ENCODE measurements at places on chromosomes 6 and 20.
A peak's percentile ranks its signal among the peaks of the same experiment; 100 is the strongest.

DNA sequence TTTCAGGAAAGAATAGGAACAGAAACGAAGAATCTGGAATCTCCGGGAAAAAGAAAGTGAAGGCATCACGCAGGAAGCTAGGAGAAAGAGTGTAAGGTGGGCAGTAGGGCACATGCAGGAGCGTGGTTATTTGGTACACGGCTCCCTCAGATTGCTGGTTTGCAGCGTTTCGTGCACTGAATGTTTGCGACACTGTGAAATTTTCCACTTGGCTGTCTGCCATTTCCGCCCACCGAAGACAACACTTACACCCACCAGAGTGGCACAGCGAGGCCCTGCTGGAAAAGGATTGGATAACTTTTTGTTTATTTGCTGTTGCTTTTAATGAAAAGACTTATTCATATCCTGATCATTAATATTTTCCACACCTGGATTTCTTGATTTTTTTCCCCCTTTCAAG is 248.3 kb downstream of the GMPR start:
- peak; percentile 44 for DNase-seq

GRCh38 chr6:68754681-68755213 is 119.7 kb downstream of the ADGRB3 start:
- no peak for DNase-seq

GRCh38 chr6:170203212-170203611 is 87.7 kb downstream of the DLL1 start:
- no peak for DNase-seq

DNA sequence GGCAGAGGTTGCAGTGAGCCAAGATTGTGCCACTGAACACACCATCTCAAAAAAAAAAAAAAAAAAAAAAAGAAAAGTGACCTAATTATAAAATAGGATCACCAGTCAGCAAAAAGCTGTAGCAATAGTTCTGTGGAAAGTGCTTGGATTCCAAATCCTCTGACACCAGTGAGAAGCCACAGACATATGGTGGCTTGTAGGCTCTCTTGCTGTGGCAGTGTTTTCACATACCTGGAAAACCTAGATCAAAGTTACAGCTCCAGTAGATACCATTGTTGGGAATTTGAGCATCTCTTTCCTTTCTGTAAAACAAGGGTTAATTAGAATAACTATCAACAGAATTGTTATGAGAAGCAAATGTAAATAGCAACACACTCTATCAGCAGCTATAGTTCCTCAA is 4.1 kb downstream of the CCDC170 start:
- no peak for DNase-seq

GRCh38 chr20:39117491-39117890 is 155.3 kb downstream of the DHX35 start:
- DNase-seq, result no peak

DNA sequence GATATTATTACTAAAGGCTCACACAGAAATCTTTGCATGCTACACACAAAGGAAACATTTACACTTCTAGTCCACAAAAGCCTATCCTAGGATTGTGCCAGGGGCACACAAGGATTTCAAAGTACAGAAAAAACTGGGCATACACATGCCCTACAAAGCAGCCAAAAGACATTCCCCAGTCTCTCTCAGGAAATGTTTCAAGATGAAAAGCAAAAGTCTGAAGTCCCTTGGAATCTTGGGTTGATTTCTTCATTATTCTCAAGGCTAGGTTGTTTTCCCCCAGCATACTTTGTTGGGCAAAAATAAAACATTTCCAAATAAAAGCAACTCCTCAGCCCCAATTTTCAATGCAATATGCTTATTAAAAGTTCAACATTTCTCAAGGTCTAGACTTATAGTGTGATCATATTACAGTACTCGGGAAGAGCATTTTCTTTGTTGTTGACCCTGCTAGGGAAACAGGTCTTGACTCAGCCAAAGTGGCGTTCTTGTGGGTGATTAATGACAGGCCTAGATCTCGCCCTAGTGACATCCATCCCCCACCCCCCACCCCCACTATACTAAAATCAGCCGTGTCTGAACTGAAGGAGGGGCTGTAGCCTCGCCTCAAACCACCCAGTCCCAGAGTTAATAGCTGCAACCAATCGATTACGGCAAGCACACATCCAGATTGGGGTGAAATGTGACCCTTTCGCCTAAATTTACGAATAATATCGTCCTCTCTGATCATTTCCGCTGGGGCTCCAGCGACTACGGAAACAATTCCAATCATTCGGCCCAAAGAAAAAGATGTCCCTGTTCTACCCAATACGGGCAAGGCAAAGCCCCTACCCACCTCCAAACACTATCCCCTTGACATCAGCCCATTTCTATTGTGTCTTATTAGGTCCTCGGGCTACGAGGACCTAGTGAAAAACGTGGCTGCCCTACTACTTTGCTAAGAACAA is 1.4 kb downstream of the AKIRIN2 start:
- no peak for DNase-seq

DNA sequence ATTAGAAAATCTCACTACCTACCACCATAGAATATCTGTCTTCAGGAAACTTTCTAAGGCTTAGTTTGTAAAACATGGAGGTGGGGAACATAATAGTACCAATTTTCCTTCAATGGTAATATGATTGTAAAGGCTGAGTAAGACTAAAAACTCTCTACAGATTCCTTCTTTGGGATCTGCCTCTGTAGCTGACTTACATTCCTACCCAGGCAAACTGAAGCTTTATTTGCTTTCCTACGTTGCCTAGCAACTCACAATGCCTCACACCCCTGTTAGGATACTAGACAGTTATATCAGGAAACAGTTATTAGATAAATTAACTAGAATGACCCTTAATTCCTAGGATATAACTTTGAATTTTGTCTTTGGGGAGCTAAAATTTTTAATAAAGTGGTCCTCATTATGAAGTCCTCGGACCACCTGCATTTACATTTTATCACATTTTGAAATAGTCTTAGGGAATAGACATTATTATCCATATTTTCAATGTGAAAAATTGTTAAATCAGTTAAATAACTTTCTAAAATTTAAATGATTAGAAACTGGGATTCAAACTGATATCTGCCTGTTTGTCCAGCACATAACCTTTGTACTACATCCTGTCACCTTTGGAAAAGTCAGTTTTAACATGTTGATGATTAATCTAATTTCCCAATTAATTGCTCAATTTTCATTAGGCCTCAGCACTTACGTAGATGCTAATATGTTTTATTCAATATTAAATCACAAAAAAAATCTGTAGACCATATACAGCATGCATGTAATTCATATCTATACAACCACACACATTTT is 591.4 kb downstream of the RNF144B start:
- DNase-seq, result no peak

- DNase-seq, result no peak
Measured at GRCh38 chr6:31132806-31133205, 6.1 kb downstream of the PSORS1C2 start.

DNA sequence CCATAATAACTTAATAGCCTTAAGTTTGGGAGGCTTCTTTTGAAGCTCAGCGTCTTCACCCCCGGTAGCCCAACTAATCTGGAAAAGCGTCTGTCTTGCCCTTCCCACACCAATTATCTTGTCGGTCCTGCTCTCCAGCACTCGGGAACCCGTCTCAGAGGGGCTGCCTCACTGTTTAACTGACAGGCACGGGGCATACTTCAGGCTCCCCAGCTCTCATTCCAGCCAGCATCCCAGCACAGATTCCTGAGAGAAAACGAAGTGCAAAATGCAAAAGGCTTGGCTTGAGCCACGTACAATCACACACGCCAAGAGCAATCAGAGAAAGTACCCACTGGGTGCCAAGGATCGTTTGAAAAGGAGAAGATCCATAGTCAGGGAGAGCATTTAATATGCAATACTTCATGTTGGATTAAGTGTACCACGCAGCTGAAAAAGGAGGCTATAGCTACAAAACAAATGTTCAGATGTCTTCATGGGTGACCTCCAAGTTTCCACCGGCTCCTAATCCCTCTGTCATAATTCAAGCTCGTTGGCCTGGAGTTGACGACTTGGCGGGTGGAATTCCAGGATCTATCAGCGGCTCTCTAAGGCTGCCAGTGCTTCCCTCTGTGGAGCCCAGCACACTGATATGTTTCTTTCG is 53.7 kb upstream of the STX16 start:
- DNase-seq, result no peak

DNA sequence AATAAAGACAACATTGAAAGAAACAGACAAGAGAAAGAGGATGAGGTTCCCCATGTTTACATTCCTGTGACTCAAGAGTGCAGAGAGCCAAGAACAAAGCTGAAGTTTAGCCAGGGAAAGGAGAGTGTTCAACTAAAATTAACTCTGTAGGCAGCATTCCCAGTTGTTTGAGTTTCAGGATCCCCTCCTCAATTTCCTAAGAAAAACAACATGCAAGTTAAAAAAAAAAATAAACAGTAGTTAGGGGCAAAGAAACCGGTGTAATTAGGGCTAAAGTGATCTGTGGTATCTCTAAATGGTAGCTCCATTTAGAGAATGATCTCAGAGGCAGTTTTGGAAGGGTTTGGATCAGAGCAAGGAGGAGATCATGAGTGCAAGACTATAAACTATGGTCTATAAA is 30.9 kb upstream of the RAB23 start:
- no peak for DNase-seq

DNA sequence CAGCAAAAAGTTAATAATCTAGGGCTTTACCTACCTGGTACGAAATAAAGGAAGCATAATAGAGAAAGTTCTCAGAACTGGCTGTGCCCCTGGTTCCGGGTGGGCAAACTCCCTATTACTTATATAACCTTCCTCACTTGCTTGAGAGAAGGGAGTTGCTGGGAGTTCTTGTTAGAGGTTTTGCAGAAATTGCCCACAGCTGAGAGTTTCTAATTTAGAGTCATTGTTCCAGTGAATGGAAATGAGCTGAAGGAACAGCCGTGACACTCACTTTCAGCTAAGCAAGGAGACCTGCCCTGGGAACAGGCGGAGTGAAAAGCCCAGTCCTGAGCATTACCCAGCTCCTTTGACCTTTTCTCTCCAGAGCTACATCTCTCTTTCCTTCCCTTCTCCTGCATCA is 594.6 kb upstream of the FLRT3 start:
- DNase-seq, result no peak

- no peak for DNase-seq
Measured at GRCh38 chr6:26155061-26155930, 68.1 kb downstream of the HFE start.

DNA sequence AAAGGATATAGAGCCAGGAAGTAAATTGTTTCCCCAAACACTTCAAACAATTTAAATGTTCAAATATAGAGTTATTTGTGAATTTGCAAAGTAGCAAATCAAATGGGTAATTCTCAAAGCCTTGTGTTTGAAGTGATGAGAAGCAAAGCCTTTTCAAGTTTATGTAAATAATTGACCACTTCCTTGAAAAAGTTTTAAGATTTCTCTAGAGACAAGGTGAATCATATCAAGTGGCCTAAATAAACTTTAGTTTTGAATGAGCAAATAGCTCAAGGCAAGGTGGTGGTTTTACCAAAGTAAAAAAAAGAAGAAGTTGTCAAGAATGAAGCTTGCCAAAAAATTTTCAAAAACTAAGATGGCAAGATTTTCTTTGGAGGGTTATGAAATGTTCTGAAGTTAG is 42.6 kb upstream of the IFNGR1 start:
- DNase-seq, result no peak

- DNase-seq, result no peak
Measured at GRCh38 chr20:18971574-18971973, 158.0 kb downstream of the SCP2D1 start.

- DNase-seq, result no peak
Measured at GRCh38 chr6:90315354-90315950, 18.8 kb upstream of the BACH2 start.

DNA sequence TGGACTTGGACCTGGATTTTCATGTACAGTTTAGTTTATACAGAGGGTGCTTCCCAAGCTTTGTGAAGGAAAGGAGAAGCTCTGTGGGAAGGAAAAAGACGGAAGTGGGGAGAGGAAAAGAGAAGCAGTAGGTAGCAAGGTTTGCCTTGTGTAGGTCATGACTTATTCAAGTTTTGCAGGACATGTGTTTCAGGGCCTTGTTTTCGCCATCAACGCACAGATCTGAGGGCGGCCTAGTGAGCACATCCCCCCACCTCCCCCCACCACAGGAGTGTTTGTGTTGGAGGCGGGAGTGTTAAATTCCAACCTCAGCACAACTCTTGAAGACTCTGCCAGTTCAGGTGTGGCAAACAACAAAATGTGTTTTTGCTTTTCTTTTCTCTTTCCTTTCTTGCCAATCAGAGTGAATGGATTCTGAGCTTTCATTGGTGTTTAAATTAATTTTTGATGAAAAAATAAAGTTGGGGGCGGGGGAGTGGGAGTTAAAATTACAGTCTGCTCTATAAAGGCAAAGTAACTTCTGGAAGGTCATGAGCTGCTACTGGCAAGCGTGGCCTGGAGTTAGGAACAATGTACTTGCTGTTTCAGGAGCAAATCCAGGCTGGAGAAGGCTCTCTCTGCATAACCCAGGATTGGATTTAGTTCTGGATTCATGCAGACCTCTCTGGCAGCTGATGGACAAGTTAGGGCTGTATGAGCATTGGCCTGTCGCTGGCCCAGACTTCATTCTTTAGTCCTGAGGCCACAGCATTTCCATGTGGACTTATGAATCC is 338.5 kb downstream of the CD83 start:
- no peak for DNase-seq

- DNase-seq, result no peak
Measured at GRCh38 chr6:73796881-73797280, 100.9 kb downstream of the CD109 start.

DNA sequence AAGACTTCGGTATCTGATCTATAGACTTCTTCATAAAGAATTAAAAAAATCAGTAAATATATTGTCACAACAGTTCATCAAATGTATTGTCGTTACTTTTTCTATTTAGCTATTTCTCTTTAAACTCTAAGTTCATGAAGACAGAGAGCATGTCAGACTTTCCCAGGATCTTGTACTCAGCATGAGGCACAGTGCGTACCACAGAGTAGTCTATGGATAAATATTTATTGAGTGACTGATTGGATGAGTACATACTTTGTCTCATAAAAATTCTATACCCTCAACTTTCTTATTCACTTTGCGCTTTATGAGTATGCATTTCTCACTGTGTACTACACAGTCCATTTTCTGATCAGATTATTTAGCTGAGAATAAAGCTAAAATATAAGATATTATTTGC is 1284.4 kb upstream of the ADGRB3 start:
- DNase-seq, result no peak

DNA sequence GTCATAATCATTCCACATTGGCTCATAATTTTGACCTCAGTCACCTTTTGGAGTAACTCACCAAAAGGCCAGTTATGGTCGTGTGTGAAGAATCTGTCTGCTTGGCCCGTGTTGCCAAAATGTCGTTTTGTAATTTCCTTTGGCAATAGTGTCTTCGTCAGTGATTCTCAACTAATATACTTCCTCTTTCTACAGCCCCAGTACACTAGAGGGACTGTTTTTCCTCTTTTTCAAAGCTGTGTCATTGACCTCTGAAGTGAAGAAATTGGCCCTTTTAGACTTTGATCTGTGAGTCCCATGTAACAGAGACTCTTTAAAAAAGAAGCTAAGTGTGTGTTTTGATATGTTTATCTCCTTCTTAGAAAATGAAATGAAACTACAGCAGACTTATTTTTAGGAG is 5.2 kb downstream of the FOXO3 start:
- DNase-seq, result no peak

Data from stimulated activated CD8-positive, alpha-beta memory T cell treated with anti-CD3 and anti-CD28 coated beads, Interleukin-15, amount 100 ng/mL, for 4 hours (primary cell).